Cortex of kidney (tissue), 1 donor: ENCODE measurements at places on chromosomes 3 and 15.

GRCh38 chr3:187212196-187212545 lies 14.9 kb downstream of the RTP1 start:
- no peak for DNase-seq

DNA sequence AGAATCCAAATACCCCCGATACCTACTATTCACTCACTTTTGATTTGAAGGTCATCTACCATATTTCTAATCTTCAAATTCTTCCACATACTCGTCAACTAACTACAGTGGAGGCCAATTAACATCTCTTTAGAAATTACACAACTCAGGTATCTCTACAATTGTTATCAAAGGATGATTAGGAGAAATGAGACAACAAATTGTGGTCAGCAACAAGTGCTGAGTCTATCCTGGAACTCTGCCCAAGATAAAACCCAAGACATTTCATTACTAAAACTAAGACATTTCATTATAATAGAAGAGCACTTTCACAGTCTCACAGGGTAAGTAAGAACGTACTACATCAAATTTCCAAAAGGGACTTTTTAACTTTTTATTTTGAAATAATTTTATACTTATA lies 100.0 kb downstream of the TBC1D5 start:
- no peak for DNase-seq

GRCh38 chr15:88302373-88302772 lies 45.8 kb upstream of the NTRK3 start:
- no peak for DNase-seq

DNA sequence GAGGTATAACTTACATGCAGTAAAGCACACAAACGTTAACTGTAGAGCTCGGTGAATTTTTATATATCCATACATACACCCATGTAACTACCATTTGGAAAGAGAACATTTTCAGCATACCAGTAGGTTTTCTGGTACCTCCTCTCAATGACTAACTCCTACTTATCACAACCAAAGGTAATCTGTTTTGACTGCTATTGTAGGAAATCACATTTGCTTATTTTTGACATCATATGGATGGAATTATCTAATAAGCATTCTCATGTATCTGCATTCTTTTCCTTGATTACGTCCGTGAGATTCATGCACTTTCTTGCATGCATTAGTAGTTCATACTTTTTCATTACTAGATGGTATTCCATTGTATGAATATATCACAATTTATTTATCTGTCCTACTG lies 76.8 kb downstream of the CSNK1G1 start:
- DNase-seq, result no peak

GRCh38 chr15:39543651-39544050 lies 37.2 kb upstream of the THBS1 start:
- DNase-seq, result no peak

- DNase-seq, result no peak
Measured at GRCh38 chr3:128343287-128344051, 123.2 kb downstream of the DNAJB8 start.

GRCh38 chr3:51024765-51025632 lies 350.3 kb downstream of the DOCK3 start:
- no peak for DNase-seq
